ENCODE measurements at places on chromosomes 1 and 21. TPM values are rescaled to one million over a fixed set of nuclear protein-coding genes. Genes with fewer than 3 reads are reported as not detected.

GUCA2A gene
- total RNA-seq, result not detected

DNA sequence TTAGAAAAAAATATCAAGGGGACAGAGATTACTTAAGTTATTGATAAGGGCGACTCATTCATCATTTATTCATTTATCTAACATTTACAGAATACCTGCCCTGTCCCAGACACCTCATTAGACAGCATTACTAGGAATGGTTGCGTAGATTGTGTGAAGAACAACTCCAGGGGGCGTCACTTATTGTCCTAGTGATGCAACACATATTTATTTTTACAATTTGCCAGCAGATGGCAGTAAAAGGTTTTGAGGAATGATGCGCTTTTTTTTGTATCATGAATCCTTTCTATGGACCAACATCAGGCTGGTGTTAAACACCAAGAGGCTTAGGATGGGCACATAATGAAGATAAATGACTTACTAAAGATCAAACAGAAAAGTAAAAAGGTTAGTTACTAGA is 5.5 kb downstream of the NCAM2 start:
- H3K4me1 ChIP-seq, result no peaks in the 10 kb centered on the region
- no peak overlapping the region for H3K4me3 ChIP-seq
- H3K27ac ChIP-seq, result no peak overlapping the region
- H3K36me3 ChIP-seq, result no peaks in the 10 kb centered on the region
- DNase-seq, result peak; percentile 23

MROH7 gene
- under 0.01 TPM for total RNA-seq

- H3K4me3 ChIP-seq, result no peak overlapping the region
- peaks cover 5% of the 10 kb centered on the region for H3K4me1 ChIP-seq
- no peak overlapping the region for H3K27ac ChIP-seq
- no peaks in the 10 kb centered on the region for H3K36me3 ChIP-seq
- DNase-seq, result no peak
- no peaks in the 10 kb centered on the region for H3K27me3 ChIP-seq
Measured at GRCh38 chr1:21089299-21089698, 87.4 kb downstream of the EIF4G3 start.

MARK1 gene
- total RNA-seq, result 2.1 TPM

AMIGO1 gene
- 1.8 TPM for total RNA-seq

GRCh38 chr1:172727956-172728603 is 69.2 kb downstream of the FASLG start:
- H3K27ac ChIP-seq, result no peak overlapping the region
- no peaks in the 10 kb centered on the region for H3K36me3 ChIP-seq
- H3K4me1 ChIP-seq, result no peaks in the 10 kb centered on the region
- DNase-seq, result peak; percentile 8
- H3K27me3 ChIP-seq, result no peaks in the 10 kb centered on the region

SDC3 gene
- total RNA-seq, result 25.9 TPM

DNA sequence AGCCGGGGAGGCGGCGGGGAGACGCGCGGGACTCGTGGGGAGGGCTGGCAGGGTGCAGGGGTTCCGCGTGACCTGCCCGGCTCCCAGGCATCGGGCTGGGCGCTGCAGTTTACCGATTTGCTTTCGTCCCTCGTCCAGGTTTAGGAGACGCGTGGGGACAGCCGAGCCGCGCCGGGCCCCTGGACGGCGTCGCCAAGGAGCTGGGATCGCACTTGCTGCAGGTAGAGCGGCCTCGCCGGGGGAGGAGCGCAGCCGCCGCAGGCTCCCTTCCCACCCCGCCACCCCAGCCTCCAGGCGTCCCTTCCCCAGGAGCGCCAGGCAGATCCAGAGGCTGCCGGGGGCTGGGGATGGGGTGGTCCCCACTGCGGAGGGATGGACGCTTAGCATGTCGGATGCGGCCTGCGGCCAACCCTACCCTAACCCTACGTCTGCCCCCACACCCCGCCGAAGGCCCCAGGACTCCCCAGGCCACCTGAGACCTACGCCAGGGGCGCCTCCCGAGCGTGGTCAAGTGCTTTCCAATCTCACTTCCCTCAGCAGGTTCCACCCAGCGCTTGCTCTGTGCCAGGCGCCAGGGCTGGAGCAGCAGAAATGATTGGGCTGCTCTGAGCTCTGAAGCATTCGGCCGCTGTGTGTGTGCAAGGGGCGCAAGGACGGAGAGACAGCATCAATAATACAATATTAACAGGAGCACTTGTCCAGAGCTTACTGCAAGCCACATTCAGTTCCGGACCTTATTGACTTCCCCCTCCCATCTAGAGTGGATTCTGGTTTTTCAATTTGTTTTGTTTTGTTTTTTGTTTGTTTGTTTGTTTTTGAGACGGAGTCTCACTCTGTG is 10.3 kb downstream of the SIM2 start:
- peaks cover 87% of the 10 kb centered on the region for H3K27me3 ChIP-seq
- no peak overlapping the region for H3K4me3 ChIP-seq

- H3K4me1 ChIP-seq, result peaks cover 5% of the 10 kb centered on the region
- no peaks in the 10 kb centered on the region for H3K36me3 ChIP-seq
- H3K27ac ChIP-seq, result no peak overlapping the region
- no peak overlapping the region for H3K4me3 ChIP-seq
- DNase-seq, result peak; percentile 30
- peaks cover 10% of the 10 kb centered on the region for H3K27me3 ChIP-seq
Measured at GRCh38 chr1:244100704-244101453, 49.8 kb downstream of the ZBTB18 start.

- peak overlapping the region; percentile 77 for H3K27ac ChIP-seq
- peak; percentile 75 for DNase-seq
- peaks cover 24% of the 10 kb centered on the region for H3K4me1 ChIP-seq
- peaks cover 4% of the 10 kb centered on the region for H3K36me3 ChIP-seq
- no peaks in the 10 kb centered on the region for H3K27me3 ChIP-seq
Measured at GRCh38 chr1:9291914-9292360, 757 bp upstream of the SPSB1 start.

FGR gene
- total RNA-seq, result not detected

DNA sequence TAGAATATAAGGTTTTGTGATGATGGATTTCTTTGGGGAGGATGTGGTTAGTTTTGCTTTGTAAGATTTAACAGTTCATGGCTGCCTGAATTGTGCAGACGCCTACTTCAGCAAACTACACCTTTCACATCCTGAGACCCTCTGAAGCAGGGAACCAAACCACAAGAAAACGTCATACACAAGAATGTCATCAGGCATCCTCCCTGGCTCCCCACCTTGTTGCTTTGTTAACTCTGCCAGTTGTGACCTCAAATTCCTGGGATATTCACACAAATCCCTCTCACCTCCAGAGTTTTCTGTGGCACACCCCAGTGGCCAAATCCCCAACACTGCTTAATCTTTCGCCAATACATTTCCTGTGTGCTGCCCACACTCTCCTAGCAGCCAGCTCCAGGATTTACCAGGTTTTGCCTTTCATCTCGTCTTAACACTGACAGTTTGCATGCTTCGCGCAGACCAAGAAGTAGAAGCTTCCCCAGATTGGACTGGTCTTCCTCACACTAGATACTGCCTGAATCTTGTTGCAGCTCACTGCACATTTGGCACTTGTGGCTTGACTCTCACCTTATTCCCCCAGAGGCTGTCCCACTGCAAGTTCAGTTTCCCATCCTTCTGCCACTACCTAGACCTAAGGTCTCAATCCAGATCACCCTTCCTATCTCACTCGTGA is 51.1 kb upstream of the CTTNBP2NL start:
- DNase-seq, result peak; percentile 20
- H3K36me3 ChIP-seq, result no peaks in the 10 kb centered on the region
- peaks cover 6% of the 10 kb centered on the region for H3K27me3 ChIP-seq
- no peaks in the 10 kb centered on the region for H3K4me1 ChIP-seq
- H3K27ac ChIP-seq, result no peak overlapping the region
- no peak overlapping the region for H3K4me3 ChIP-seq

DNA sequence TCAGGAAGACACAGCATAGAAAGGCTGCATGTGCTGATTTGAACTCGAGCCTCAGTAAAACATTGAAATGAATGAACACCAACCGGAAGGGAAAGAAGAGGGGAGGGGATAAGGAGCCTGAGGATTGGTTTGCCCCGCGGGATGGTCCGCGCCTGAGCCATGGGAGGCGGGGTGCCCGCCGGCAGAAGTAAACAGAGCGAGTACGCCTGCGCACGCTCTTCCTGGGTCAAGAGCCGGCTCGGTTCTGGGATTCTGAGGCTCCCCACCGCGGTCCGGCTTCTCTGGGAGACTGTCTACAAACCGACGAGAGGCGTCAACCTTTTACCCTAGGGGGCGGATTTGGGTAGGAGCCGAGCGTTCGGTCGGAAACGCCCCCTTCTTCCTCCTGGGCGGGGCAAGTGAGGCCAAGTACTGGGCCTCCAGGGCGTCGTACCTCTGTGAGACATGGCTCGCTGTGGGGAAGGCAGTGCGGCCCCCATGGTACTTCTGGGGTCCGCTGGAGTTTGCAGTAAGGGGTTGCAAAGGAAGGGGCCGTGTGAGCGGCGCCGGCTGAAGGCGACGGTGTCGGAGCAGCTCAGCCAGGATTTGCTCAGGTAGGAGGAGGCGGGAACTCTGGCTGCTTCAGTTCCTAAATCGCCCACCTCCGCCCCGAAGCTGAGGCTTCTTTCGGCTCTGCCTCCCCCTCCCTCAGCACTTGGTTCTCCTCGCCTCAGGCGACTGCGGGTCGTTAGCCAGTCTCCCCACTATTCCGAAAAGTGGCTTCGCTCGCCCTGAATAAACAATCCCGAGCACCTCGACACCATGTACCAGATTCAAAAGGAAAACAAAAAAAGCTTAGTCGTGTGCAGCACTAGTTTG is at the start of gene BTBD8:
Gene BTBD8, plus strand, starts transcription at position 218 of the 858 bp plus-strand sequence. Its CDS starts 227 bp downstream, at position 445.
- peaks cover 2% of the 10 kb centered on the region for H3K4me1 ChIP-seq
- peak within 1 kb of the TSS; percentile 17 for H3K27ac ChIP-seq
- no peaks in the 10 kb centered on the region for H3K36me3 ChIP-seq
- H3K4me3 ChIP-seq, result peak within 1 kb of the TSS; percentile 70
- no peaks in the 10 kb centered on the region for H3K27me3 ChIP-seq

- H3K4me3 ChIP-seq, result no peak overlapping the region
- DNase-seq, result no peak
- H3K36me3 ChIP-seq, result no peaks in the 10 kb centered on the region
Measured at GRCh38 chr21:45736042-45736689, 92.6 kb downstream of the PCBP3 start.

DNA sequence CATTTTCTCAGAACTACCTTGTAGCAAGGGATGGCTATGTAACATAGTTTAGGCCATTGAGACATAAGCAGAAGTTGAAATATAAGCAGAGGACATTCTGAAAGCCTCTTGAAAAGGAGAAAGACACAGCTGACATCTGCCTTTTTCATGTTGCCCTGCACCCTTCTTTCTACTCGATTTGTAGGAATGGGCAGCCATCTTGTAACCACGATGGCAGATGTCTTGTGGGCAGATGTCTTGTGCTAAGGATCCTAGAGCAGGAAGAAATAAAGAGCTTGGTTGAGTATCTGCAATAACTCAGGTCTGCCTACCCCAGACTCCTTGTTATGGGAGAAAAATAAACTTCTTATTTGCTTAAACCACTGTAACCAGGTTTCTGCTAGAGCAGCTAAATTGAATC is 351.0 kb downstream of the PDE4B start:
- no peaks in the 10 kb centered on the region for H3K4me1 ChIP-seq
- no peaks in the 10 kb centered on the region for H3K27me3 ChIP-seq
- no peaks in the 10 kb centered on the region for H3K36me3 ChIP-seq

DNA sequence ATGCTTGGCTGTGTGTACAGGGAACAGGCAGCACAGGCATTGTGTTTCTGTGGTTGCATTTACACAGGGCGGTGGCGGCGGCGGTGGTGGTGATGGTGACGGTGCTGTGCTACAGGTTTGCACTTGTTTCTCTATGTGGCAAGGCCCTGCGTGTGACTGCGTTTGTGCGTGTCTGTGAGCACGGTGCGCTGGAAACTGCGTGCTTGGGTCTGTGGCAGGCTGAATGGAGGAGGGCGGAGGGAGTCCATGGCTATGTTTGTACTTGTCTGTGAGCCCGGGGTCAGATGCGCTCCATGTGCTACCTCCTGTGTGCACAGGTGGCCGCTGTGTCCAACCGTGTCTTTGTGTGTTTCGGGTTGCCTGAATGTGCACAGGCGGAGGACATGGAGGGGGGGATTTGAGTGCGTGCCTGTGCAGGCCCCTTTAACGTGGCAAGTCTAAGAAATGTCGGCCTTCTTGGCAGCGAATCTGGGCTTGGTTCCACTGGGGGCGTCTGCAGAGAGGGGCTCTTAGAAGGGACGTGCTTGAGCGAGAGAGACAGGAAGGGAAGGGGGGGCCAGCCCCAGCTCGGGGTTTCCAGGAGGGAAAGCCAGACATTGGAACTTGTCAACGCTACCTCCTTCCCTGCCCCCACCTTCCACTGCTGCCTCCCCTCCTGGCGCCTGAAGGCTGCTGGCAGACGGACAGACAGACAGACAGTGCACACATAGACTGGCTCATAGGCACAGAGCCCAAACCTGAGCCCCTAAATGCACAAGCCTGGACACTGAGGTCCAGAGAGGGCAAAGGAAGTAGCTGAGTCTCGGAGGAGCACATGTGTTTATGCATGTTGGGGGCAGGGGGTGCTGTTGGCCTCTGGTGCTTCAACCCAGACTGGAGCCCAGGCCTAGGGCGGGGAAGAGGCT is 32.7 kb upstream of the WASF2 start:
- no peak overlapping the region for H3K27ac ChIP-seq
- H3K4me1 ChIP-seq, result peaks cover 59% of the 10 kb centered on the region
- H3K4me3 ChIP-seq, result no peak overlapping the region
- no peaks in the 10 kb centered on the region for H3K27me3 ChIP-seq
- no peaks in the 10 kb centered on the region for H3K36me3 ChIP-seq

NOTCH2NLA gene
- total RNA-seq, result 150 TPM

GRCh38 chr1:201456499-201457309 is 12.3 kb downstream of the PHLDA3 start:
- DNase-seq, result peak; percentile 97
- H3K27ac ChIP-seq, result peak overlapping the region; percentile 84
- H3K36me3 ChIP-seq, result no peaks in the 10 kb centered on the region
- H3K4me1 ChIP-seq, result peaks cover 34% of the 10 kb centered on the region

- DNase-seq, result peak; percentile 14
- H3K4me1 ChIP-seq, result no peaks in the 10 kb centered on the region
- no peaks in the 10 kb centered on the region for H3K36me3 ChIP-seq
- H3K4me3 ChIP-seq, result no peak overlapping the region
Measured at GRCh38 chr1:87435484-87435883, 106.8 kb downstream of the LMO4 start.

ETV3L gene
- not detected for total RNA-seq

DNA sequence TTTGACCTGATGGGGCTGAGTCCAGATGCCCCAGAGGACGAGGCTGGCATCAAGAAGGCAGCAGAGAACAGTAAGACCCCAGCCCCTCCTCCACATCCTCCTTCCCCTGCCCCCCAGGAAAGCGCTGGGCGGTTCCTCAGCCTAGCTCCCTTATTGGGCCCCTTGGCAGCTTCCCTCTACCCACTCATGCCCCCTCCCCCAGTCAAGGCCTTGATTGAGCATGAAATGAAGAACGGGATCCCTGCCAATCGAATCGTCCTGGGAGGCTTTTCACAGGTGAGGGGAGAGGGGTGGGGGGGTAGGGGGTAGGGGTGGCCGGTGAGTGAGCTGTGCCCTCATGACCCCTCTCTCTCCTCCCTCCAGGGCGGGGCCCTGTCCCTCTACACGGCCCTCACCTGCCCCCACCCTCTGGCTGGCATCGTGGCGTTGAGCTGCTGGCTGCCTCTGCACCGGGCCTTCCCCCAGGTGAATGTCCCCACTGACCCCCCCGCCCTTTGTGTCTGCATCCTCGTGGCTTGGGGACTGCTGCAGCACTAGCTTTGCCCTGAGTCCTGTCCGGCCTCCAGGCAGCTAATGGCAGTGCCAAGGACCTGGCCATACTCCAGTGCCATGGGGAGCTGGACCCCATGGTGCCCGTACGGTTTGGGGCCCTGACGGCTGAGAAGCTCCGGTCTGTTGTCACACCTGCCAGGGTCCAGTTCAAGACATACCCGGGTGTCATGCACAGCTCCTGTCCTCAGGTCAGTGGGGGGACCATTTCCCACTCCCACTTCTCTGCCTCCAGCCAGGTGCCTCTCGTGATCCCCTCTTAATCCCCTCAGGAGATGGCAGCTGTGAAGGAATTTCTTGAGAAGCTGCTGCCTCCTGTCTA is 3.2 kb downstream of the LYPLA2 start:
- peak overlapping the region; percentile 32 for H3K27ac ChIP-seq
- H3K4me3 ChIP-seq, result no peak overlapping the region
- peaks cover 13% of the 10 kb centered on the region for H3K4me1 ChIP-seq
- H3K36me3 ChIP-seq, result peaks cover 14% of the 10 kb centered on the region

All from fibroblast of lung (primary cell).